ENCODE measurements at places on chromosomes 13 and 19.

GRCh38 chr19:2329149-2329478, 630 bp downstream of the SPPL2B start:
- no peak for DNase-seq

GRCh38 chr13:29704648-29705047, 109.2 kb upstream of the SLC7A1 start:
- no peak for DNase-seq

GRCh38 chr13:98068521-98068920, 74.4 kb upstream of the FARP1 start:
- DNase-seq = no peak

DNA sequence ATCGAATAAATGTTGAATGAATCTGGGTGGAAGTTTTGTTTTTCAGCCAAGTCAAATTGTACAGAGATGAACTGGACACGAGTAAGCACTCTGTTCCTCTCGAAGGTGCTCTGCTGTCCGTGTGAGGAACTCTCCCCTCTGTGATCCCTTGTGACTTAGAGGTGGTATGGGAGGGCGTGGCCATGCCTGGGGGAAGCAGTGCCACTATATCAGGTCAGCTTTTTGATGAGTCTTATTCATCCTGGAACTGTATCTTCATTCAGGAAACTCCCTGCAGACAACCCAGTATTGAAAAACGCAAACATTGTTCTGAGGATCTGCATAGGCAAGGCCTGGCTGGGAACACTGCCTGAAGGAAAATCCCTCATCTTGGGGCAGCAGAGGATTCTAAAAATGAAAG, 45.7 kb upstream of the FLT1 start:
- DNase-seq = no peak

Data from muscle of arm (tissue), 14 donors.